ENCODE measurements at places on chromosomes 7 and 10.

GRCh38 chr10:37125191-37125732, at the start of gene ANKRD30A:
ANKRD30A (plus strand) TSS chr10:37125598; CDS start chr10:37125788, 190 bp downstream.
- no peak for DNase-seq

DNA sequence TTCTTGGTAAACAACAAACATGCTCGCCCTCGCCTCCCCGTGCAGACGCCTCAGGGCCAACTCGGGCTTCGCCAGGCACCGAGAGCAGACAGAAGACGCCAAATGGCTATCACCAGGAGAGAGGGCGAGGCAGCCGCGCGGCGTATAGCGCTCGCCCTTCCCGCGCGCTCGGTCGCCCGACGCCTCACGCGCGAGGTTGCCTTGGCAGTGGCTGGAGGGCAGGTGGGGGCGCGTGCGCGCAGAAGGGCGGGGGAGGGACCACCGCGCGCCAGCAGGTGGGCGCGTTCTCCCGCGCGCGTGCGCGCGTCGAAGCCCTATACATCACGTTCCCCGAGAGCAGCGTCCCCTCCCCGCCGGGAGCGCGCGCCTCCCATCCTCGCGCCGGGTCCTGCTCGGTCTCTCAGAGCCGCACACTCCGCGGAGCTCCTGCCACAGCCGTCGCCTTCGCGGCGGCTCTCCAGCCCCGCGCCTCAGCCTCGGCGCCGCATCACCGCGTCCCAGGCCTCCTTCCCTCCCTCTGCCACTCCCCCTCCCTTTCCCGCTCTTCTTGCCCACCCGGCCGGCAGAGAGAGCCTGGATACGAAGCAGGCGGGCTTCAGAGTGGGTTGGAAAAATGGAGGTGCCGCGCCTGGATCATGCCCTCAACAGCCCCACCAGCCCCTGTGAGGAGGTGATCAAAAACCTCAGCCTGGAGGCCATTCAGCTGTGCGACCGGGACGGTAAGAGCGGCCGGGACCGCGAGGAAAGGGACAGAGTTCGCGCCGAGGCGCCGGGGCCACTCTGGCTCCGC, at the start of gene PHYHIPL:
Gene PHYHIPL, plus strand, starts transcription at position 403 of the 790 bp plus-strand sequence. Its CDS starts 211 bp downstream, at position 614.
- no peak for DNase-seq

GRCh38 chr7:116766881-116767280, 94.9 kb downstream of the MET start:
- DNase-seq = no peak

DNA sequence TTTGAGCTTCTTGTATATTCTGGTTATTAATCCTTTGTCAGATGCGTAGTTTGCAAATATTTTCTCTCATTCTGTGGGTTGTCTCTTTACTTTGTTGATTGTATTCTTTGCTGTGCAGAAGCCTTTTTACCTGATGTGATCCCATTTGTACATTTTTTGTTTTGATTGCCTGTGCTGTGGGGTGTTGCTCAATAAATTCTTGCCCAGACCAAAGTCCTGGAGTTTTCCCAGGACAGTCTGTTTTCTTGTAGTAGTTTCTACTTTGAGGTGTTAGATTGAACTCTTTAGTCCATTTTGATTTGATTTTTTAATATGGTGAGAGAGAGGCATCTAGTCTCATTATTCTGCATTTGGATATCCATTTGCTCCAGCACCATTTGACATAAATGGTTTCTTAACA, 588.7 kb upstream of the MBL2 start:
- DNase-seq = no peak

DNA sequence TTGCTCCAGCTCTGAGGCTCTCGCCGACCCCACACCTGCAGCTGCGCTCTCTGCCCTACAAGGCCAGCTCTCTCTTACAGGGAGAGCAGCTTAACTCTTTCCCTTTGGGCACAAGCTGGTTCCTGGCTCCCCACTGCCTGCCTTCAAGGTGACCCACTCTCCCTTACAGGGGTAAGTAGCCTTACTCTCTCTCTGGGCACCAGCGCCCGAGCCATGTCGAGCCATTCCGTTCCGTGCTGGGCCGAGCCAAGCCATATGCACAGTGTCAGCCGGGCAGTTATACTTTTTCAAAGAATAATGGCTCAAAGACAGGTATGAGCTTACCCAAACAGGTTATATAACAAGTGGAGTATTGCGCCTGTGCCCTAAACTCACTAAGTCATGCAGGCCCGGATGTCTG, 44.6 kb downstream of the VIM start:
- no peak for DNase-seq

DNA sequence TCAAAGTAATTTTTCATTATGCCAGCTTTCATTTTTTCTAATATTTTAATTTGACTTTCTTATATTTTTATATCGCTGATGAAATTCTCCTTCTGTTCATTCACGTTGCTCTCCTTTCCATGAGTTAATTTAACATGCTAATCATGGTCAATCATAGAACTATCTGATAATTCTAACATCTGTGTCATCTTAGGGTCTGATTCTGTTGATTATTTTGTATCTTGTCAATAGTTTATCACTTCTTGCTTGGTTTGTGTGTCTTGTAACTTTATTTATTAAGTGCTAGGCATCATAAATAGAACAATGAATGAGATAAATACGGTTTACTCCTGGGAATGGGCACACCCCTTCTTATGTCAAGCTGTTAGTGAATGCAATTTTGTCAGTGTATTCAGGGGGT, 11.0 kb downstream of the TCERG1L start:
- DNase-seq = no peak

DNA sequence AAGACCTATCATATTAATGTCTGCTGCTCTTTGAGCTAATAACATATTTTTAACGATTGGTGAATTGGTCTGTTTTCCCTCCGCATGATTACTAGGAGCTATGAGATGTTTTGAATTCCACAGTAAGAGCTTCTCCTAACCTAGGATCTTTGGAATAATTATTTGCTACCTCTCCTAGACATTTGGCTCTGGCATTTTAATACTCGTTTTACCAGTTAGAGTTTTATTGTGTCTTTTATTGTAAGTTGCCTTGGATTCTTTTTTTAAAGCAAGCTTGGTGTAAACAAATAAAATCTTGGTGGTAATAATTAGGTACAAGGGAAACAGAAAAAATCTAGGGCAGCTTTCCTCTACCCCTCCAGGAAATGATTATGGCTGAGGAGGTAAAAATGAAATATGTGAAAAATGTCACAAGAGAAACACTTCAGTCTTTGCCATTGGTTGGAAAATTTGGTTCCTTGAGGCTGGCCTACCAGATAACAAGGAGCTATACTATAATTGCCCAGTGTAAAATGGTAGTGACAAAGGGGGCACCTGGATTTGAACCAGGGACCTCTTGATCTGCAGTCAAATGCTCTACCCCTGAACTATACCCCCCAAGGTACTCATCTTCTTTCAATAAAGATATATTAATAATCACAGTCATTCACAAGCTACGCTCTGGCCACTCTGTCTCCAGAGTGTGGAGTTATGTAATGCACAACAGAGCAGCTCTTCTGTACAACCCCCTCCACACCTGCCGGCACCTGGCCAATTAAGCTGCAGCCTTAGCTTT, 85.4 kb downstream of the ZNF777 start:
- no peak for DNase-seq

GRCh38 chr10:130121486-130122079, 11.0 kb upstream of the C10orf143 start:
- no peak for DNase-seq

DNA sequence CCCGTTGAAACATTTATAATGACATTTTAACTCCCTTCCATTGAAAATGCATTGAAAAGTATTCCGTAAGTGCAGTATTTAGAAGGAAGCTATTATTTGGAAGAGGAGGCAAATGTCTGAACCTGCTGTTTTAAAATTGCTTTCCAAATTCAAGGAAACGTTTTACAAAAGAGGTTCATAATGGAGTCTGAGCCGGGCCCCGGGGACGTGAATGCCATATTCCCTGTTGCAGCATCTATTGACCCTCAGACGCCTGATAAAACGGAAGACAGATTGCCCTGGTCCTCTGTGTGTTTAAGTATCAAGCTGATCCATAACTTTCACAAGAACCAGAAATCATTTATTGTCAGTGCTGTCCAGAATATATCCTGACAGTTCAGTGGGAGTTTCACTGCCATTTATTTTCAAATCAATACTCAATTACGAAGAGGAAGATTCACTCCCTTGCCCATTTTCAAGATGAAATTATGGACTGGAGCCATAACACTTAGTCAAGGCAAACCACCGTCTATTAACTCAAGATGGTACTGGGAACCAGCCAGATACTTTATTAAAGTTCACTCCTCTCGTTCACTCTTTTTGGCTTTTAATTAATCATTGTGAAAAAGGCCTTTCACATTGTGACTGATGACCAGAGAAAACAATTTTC, 435.7 kb upstream of the PFKP start:
- no peak for DNase-seq

DNA sequence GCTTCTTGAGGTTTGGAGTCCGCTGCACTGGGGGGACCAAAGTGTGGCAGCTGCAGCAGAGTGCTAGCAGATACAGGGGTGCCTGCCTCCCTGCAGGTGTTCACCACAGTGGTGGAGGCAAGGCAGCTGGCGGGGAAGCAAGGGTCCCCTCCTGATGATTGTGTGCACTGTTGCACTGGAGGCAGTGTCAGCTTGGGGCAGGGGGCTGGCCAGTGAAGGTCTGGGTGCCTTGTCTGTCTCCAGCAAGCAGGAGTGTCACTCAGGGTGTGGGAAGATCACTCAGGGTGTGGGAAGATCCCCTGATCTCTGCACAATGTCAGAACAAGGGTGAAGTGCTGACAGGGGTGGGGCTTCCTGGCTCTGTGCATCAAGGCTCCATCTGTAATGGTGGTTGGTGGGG, 36.3 kb upstream of the PPP1R3A start:
- DNase-seq = no peak

DNA sequence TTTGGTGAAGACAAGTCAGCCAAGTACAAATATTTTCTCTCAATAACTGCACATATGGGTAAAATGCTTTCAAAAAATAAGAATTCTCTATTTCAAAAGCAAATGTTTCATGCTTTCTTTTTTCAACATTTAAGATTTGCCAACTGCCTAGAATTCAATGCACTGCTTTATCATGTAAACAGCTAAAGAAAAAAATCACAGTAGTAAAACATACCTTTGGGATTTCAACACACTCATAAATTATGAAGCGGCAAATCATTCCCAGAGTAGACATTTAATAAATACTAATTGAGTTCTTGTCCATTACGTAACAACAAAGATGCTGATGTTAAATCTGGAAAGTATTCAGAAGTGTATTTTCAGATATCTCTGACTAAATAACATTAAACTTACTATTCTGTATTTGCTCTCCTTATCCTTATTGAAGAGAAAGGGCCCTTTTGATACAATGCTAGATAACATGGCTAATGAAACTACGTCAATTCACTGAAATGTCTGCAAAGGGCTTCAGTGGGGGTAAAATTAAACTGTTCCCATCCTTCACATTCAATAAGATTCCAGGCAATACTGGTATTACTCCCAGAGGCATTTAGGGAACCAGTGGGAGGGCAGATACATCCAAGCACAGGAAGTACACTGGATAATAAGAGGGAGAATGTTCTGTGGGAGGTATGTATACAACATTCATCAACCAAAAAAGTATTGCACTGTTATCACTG, 13.9 kb downstream of the NAPEPLD start:
- no peak for DNase-seq

- no peak for DNase-seq
Observed at GRCh38 chr10:73251683-73252444, 580 bp downstream of the MRPS16 start.
